Prostate gland (tissue), 2 donors: ENCODE measurements at places on chromosomes 5 and 9. TPM values are rescaled to one million over a fixed set of nuclear protein-coding genes. Genes with fewer than 3 reads are reported as not detected.

- peak; percentile 93 for DNase-seq
- H3K27me3 ChIP-seq: no peaks in the 10 kb centered on the region
- H3K27ac ChIP-seq: peak overlapping the region; percentile 75
- H3K4me1 ChIP-seq: peaks cover 9% of the 10 kb centered on the region
Measured at GRCh38 chr9:121725008-121725775, 73.8 kb downstream of the DAB2IP start.

DNA sequence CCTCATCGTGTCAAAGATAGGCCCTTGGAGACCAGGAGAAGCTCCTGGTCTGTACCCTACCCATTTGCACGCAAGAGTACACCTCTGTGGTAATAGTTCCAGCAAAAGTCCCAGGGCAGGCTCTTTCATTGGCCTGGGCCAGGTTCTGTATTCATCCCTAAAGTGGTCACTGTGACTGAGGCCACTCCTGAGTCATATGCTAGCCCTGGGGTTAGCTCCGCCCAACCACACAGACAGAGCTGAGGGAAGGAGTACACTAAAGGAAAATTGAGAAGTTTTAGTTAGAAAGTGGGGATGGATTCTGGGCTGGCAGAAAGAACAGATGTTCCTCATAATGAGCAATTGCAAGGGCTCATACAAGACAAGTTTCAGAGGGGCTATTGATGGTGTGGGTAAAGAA, 206.7 kb downstream of the ARHGAP26 start:
- no peak overlapping the region for H3K27ac ChIP-seq
- H3K4me3 ChIP-seq: no peak overlapping the region
- H3K36me3 ChIP-seq: no peaks in the 10 kb centered on the region
- no peak for DNase-seq
- H3K4me1 ChIP-seq: peaks cover 25% of the 10 kb centered on the region

The ZNF622 gene
- total RNA-seq: 25.9 TPM

DNA sequence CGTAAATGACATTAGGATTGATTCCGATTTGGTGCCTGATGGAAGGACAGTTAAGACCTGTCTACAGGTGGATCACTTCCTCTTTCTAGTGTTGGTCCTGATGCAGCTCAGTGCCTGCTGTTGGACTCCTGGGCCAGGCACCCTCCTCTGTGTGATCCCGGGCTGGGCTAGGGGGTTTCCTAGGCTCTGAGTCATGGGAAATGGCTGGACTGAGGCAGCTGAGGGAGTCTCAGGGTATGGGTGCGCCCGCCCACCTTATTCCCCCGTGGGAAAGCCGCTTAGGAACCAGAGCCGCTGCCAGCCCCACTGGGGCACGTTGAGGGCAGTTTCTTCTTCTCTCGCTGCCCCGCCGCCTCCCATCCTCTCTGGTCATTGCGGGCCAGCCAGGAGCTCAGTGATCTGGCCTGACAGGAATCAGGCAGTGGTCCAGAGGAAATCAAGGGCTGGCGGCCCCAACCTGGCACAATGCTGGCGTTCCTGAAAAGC, 12.9 kb downstream of the TCF7 start:
- H3K27ac ChIP-seq: no peak overlapping the region
- no peak overlapping the region for H3K4me3 ChIP-seq
- no peaks in the 10 kb centered on the region for H3K36me3 ChIP-seq
- H3K27me3 ChIP-seq: no peaks in the 10 kb centered on the region

DNA sequence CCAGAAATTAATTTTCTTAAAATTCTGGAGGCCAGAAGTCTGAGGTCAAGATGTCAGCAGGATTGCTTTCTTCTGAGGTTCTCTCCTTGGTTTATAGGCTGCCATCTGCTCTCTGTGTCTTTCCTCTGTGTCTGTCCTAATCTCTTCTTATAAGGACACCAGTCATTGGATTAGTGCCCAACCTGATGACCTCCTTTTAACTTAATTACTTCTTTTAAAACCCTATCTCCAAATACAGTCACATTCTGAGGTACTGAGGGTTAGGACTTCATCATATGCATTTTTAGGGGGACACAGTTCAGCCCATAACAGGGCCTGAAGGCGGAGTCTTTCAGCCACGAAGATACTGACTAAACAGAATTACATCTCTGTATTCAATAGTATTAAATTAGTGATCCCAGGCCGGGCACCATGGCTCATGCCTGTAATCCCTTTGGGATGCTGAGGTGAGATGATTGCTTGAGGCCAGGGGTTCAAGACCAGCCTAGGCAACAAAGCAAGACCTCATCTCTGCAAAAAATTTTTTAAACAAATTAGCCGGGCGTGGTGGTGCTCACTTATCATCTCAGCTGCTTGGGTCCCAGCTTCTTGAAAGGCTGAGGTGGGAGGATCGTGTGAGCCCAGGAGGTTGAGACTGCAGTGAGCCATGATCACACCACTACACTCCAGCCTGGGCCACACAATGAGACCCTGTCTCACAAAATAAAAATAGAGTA, 5.9 kb upstream of the RPS6 start:
- H3K27me3 ChIP-seq: no peaks in the 10 kb centered on the region
- DNase-seq: no peak
- no peak overlapping the region for H3K4me3 ChIP-seq

DNA sequence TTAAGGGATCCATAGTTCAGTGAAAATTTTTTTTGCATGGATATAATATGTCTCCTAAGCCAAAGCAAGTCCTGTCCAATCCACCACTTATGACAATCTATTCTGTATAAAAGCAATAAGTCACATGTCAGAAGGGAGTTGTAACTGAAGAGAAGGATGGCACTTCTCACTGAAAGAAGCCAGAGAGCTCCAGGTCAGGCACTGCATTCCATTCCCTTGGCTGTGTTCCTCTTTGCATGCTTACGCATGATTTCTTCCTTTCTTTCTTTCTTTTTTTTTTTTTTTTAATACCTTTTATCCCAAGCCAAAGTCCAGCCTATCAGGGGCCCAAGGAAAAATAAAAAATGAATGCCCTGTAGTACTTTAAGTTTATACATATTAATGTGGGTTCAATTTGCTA, 39.8 kb downstream of the MAMDC2 start:
- no peak overlapping the region for H3K27ac ChIP-seq
- no peaks in the 10 kb centered on the region for H3K4me1 ChIP-seq
- no peaks in the 10 kb centered on the region for H3K36me3 ChIP-seq
- no peaks in the 10 kb centered on the region for H3K27me3 ChIP-seq
- H3K4me3 ChIP-seq: no peak overlapping the region

GRCh38 chr9:106775960-106776359, 87.0 kb upstream of the ZNF462 start:
- no peak overlapping the region for H3K4me3 ChIP-seq
- H3K27me3 ChIP-seq: no peaks in the 10 kb centered on the region
- H3K4me1 ChIP-seq: no peaks in the 10 kb centered on the region

The SEMA5A gene
- 4.5 TPM for total RNA-seq

- peaks cover 5% of the 10 kb centered on the region for H3K4me1 ChIP-seq
- no peak overlapping the region for H3K27ac ChIP-seq
- H3K36me3 ChIP-seq: no peaks in the 10 kb centered on the region
- no peaks in the 10 kb centered on the region for H3K27me3 ChIP-seq
Measured at GRCh38 chr5:126523818-126524510, 71.1 kb downstream of the ALDH7A1 start.

DNA sequence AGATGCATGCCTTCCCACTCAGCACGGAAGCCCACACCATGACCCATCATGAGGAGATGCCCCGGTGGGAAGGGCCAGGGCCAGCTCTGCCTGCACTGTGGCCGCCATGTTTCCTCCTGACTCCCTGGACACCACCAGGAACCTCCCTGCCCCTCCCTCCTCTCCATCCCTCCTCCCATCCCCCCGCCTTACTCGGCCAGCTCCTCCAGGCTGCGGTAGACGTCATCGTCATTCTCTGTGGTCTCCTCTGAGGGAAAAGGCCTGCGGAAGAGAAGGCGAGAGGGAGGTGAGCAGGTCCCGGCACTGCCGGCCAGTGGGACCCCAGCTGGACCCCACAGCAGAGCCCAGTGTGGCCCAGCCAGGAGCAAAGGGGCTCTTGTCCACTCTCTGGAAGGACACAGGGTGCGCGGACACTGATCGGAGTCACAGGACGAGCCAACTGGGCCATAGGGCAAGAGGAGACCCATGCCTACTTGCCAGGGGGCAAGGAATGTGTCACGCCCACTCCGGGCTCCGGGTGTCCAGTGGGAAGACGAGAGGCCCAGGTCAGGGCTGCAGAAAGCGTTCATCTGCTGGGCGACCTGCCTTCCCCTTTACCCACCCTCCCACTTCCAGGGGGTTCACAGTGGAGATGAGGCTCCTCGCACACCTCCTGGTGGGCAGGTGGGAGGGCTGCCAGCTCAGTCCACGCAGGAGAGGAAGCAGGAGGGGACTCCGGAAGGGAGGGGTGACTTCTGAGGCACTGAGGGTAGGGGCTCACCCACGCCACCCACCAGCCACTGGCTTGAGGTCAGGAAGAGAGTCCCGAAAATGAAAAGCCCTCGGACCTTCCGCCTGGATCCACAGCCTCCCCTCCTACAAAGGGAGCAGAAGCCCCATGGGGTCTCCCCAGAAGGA, 96.2 kb upstream of the SARDH start:
- H3K27ac ChIP-seq: no peak overlapping the region
- no peak for DNase-seq
- H3K36me3 ChIP-seq: no peaks in the 10 kb centered on the region
- no peaks in the 10 kb centered on the region for H3K27me3 ChIP-seq
- H3K4me1 ChIP-seq: no peaks in the 10 kb centered on the region
- H3K4me3 ChIP-seq: no peak overlapping the region

The PALM2AKAP2 gene
- 0.62 TPM for total RNA-seq

DNA sequence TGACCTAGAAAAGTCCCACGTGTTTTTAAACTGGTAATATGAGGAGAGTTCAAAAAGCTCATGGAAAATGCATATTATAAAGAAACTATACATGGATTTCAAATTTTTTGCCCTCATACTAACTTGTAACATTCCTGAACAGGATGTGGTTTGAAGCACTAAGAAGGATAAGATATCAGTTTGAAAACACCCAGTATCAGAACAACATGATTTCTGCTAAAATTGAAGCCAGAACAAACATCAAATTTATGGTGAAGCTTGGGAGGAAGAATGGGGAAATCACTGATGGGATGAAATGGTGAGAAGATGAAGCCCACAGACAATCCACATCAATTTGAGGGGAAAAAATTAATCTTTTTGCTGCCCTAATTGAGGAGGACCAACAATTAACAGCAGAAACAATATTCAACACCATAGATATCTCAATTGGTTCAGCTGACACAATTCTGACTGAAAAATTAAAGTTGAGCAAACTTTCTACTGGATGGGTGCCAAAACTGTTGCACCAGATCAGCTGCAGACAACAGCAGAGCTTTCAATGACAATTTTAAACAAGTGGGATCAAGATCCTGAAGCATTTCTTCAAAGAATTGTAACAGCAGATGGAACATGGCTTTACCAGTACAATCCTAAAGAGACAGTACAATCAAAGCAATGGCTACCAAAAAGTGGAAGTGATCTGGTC, 113.2 kb upstream of the SNX2 start:
- no peak for DNase-seq
- H3K27me3 ChIP-seq: no peaks in the 10 kb centered on the region
- H3K4me3 ChIP-seq: no peak overlapping the region
- H3K27ac ChIP-seq: no peak overlapping the region
- no peaks in the 10 kb centered on the region for H3K36me3 ChIP-seq

- no peaks in the 10 kb centered on the region for H3K4me1 ChIP-seq
- H3K27ac ChIP-seq: no peak overlapping the region
- no peak for DNase-seq
- H3K27me3 ChIP-seq: no peaks in the 10 kb centered on the region
- H3K4me3 ChIP-seq: no peak overlapping the region
Measured at GRCh38 chr5:122073864-122074263, 4.2 kb downstream of the LOX start.

GRCh38 chr9:34332076-34332964, 3.0 kb downstream of the NUDT2 start:
- H3K27ac ChIP-seq: no peak overlapping the region
- no peaks in the 10 kb centered on the region for H3K36me3 ChIP-seq
- H3K4me1 ChIP-seq: no peaks in the 10 kb centered on the region
- no peaks in the 10 kb centered on the region for H3K27me3 ChIP-seq
- no peak overlapping the region for H3K4me3 ChIP-seq
- no peak for DNase-seq

GRCh38 chr5:78615697-78616096, 32.9 kb downstream of the LHFPL2 start:
- no peaks in the 10 kb centered on the region for H3K36me3 ChIP-seq
- H3K27me3 ChIP-seq: no peaks in the 10 kb centered on the region
- no peak overlapping the region for H3K27ac ChIP-seq
- no peak for DNase-seq
- H3K4me3 ChIP-seq: no peak overlapping the region
- no peaks in the 10 kb centered on the region for H3K4me1 ChIP-seq

The FLT4 gene
- total RNA-seq: 2.9 TPM

The GFI1B gene
- total RNA-seq: 0.85 TPM

The PHF24 gene
- total RNA-seq: 111 TPM

DNA sequence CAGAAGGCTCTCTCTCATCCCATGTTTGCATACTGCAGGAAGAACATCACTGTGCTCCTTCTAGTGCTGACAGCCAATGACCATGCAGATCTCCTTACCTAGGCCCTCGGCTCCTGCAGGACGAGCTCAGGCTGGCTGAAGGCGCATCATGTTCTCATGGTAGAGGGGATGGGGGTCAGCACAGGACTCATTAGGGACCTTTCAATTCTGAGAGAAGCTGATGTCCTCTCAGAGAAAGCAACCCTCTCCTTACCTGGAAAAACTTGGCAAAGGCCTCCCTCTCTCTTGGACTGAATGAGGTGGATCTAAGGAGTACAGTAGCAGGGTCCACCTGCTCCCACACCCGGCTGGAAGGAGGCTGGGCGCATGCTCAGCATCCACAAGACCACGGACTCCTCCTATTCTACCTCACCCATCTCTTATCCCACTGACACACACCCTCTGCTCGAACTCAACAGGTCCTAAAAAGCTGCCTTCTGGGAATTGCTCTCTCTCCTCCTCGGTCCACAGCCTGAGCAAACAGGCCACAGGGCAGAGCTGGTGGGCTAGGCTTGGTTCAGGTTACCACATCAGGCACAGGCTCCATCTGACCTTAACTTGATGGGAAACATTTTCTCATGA, 2.9 kb downstream of the IPPK start:
- no peak for DNase-seq
- peaks cover 6% of the 10 kb centered on the region for H3K4me1 ChIP-seq
- no peak overlapping the region for H3K27ac ChIP-seq
- H3K36me3 ChIP-seq: no peaks in the 10 kb centered on the region
- H3K27me3 ChIP-seq: no peaks in the 10 kb centered on the region

DNA sequence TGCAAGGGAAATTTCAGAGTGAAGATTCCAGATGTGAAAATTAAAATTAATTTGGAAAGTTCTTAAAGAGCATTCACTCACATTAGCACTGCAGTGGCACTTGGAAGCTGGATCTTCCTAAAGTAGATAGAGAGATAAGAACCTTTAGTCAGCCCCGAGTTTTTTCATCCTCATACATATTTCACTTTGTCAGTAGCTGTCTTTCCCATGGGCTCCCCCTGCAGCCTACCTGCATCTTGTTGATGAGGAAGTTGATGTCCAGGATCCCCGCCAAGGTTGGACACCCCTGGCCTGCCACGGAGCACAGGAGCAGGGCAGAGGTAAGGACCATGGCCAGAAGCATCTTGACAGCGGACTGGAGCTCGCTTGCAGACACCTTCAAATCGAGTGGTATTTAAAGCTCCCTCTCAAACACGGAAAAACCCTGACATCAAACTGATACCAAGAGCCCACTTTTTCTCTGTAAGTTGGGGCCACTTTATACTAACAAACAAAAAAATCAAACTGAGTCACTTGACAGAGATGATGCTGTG, at the start of gene IL9:
Gene IL9 (minus strand): TSS at position 368 of the 533 bp plus-strand sequence. CDS start 25 bp downstream, at position 343.
- no peaks in the 10 kb centered on the region for H3K36me3 ChIP-seq
- H3K27ac ChIP-seq: no peak within 1 kb of the TSS
- no peak for DNase-seq
- no peak within 1 kb of the TSS for H3K4me3 ChIP-seq
